Caco-2 (cell line): ENCODE measurements at places on chromosomes 7 and 10. TPM values are rescaled to one million over a fixed set of nuclear protein-coding genes. Genes with fewer than 3 reads are reported as not detected.

- no peaks in the 10 kb centered on the region for H3K4me1 ChIP-seq
- DNase-seq: no peak
- H3K4me3 ChIP-seq: no peak overlapping the region
- no peaks in the 10 kb centered on the region for H3K27me3 ChIP-seq
- no peak overlapping the region for H3K27ac ChIP-seq
These were observed 310.3 kb upstream of the ZNF32 start for GRCh38 chr10:43958964-43959363.

DNA sequence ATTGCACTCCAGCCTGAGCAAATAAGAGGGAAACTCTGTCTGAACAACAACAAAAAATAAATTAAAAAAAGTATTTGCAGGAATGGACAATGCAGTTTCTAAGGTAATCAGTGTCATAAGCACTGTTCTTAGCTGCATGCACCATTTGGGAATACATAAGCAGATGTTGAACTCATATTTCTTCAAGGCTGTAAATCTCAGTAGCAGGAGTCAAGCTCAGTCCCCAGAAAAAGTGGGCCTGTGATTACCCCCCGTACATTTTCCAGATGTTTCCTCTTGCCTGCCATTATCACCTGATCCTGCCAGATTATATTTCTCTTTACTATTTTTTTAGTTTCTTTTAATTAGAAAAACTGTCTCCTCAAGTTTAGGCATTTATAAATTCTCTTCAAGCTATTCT is 667.6 kb upstream of the ANKRD30A start:
- H3K4me1 ChIP-seq: no peaks in the 10 kb centered on the region
- H3K27ac ChIP-seq: no peak overlapping the region
- no peak for DNase-seq
- no peak overlapping the region for H3K4me3 ChIP-seq

DNA sequence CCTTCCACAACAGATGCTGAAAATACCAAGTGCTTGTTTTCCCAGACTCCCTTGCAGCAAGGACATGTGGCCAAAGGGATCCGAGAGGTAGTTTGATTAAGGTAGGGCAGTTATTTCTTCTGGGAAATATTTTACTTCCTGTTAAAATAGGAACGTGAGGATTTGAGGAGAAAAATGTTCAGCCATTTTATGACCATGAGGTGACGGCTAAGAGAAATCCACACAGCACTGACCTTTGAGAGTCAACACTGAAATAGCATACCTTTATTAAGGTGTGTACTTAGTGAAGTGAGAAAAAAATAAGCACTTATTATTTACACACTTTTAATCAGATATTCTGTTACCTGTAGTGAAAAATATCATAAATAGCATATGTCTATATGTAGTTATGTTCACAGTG is 133.9 kb downstream of the PPP1R3A start:
- H3K27me3 ChIP-seq: no peaks in the 10 kb centered on the region
- peaks cover 3% of the 10 kb centered on the region; the same call in 1 of the 2 replicates for H3K4me1 ChIP-seq
- no peak overlapping the region for H3K27ac ChIP-seq
- no peak overlapping the region for H3K4me3 ChIP-seq
- no peak for DNase-seq
- H3K36me3 ChIP-seq: no peaks in the 10 kb centered on the region

DNA sequence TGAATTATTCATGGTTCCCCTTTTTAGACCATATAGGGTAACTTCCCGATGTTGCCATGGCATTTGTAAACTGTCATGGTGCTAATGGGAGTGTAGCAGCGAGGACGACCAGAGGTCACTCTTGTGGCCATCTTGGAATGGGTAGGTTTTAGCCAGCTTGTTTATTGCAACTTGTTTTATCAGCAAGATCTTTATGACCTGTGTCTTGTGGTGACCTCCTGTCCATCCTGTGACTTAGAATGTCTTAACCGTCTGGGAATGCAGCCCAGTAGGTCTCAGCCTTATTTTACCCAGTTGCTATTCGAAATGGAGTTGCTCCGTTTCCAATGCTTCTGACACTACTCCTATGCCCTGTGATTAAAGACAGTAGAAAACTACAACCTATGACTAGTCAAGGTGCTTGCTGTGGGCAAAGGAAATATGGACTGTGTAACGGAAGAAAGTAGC is 18.8 kb upstream of the PAXIP1 start:
- DNase-seq: no peak
- H3K27me3 ChIP-seq: no peaks in the 10 kb centered on the region
- no peaks in the 10 kb centered on the region for H3K36me3 ChIP-seq
- no peak overlapping the region for H3K27ac ChIP-seq
- H3K4me1 ChIP-seq: no peaks in the 10 kb centered on the region

- DNase-seq: no peak
- no peak overlapping the region for H3K4me3 ChIP-seq
- H3K4me1 ChIP-seq: no peaks in the 10 kb centered on the region
- H3K27me3 ChIP-seq: no peaks in the 10 kb centered on the region
- no peak overlapping the region for H3K27ac ChIP-seq
These were observed 182.5 kb downstream of the KMT2E start for GRCh38 chr7:105196473-105196872.

DNA sequence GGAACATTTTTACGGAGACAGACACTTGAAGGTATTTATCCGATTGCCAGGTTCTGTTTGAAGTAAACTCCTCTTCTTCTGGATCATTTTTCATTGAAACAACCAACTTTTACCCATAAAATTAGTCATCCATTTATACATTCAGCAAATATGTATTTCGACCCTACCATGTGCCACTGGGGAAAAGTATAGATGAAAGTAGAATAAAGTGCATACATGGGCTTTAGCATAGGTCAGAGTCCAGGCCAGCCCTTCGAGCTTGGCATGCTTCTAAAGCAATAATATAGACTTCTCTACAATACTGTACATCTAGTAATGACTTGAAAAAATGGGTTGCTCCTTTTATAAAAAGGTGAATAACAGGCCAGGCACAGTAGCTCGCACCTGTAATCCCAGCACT is 10.1 kb downstream of the SLC25A16 start:
- H3K27me3 ChIP-seq: no peaks in the 10 kb centered on the region
- H3K27ac ChIP-seq: no peak overlapping the region
- H3K36me3 ChIP-seq: peaks cover 1% of the 10 kb centered on the region; the same call in 1 of the 2 replicates
- no peak overlapping the region for H3K4me3 ChIP-seq

The NFE2L3 gene
- 38.4 and 39.2 TPM in 2 replicates for total RNA-seq

- H3K4me1 ChIP-seq: no peaks in the 10 kb centered on the region
- H3K4me3 ChIP-seq: no peak overlapping the region
- DNase-seq: no peak
- H3K27me3 ChIP-seq: no peaks in the 10 kb centered on the region
These were observed 162.7 kb downstream of the AVL9 start for GRCh38 chr7:32658034-32658433.

- H3K4me3 ChIP-seq: no peak overlapping the region
- no peak for DNase-seq
- H3K27ac ChIP-seq: no peak overlapping the region
- H3K36me3 ChIP-seq: no peaks in the 10 kb centered on the region; the same call in 1 of the 2 replicates
These were observed 50.8 kb downstream of the CDK13 start for GRCh38 chr7:40000734-40001315.

- no peaks in the 10 kb centered on the region for H3K27me3 ChIP-seq
- DNase-seq: no peak
- H3K4me1 ChIP-seq: peaks cover 7% of the 10 kb centered on the region
- H3K36me3 ChIP-seq: no peaks in the 10 kb centered on the region
- H3K4me3 ChIP-seq: no peak overlapping the region
- no peak overlapping the region for H3K27ac ChIP-seq
These were observed 295.0 kb downstream of the PARD3 start for GRCh38 chr10:34520084-34520483.

DNA sequence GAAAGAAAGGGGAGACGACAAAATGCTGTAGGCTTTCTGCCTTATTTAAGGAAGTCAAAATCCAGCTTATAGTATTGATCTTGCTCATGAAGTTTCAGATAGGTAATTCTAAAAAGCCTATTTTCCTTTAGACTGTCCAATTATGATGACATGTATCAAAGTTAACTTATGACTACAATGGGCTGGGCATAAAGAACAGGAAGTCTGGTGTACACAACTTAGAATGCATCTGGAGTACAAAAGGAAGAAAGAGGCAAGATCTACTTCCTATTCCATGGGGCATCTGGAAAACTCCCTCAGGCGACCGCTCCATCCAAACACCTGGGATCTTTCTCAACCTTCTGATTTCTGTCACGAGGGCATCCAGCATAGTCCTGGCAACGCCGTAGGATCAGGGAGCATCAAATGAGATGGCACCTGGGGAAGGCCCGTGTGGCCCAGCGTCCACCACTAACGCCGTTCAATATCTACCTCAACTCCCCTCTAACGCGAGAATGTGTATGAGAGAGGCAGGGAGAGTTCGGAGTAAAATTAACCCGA is 512 bp downstream of the FAM24B start:
- peaks cover 16% of the 10 kb centered on the region; the same call in 1 of the 2 replicates for H3K4me1 ChIP-seq
- H3K4me3 ChIP-seq: peak overlapping the region; percentile 52
- no peaks in the 10 kb centered on the region for H3K27me3 ChIP-seq
- peaks cover 1% of the 10 kb centered on the region; the same call in 1 of the 2 replicates for H3K36me3 ChIP-seq
- no peak for DNase-seq
- peak overlapping the region; percentile 90 for H3K27ac ChIP-seq

DNA sequence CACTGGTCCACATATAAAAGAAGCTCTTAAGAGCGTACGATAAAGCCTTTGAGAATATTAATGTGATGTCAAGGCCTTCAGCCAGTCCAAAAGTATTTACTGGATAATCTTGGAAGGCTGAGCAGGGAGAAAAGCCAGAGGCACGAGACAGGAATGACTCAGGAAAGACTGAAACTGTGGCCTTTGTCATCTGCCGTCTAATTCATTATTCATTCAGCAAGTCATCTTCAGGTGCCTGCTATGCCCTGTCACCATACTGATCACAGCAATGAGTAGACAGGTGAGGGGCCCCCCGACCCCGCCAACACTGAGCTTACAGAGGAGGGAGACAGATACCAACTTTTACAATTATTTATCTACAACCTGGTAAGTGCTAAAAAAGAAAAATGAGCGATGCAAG is 78.9 kb downstream of the VOPP1 start:
- 0 out of 2 replicates have a peak, but pooled peaks cover 1% of the 10 kb centered on the region for H3K36me3 ChIP-seq
- no peak for DNase-seq
- no peaks in the 10 kb centered on the region for H3K4me1 ChIP-seq
- H3K27me3 ChIP-seq: no peaks in the 10 kb centered on the region
- H3K4me3 ChIP-seq: no peak overlapping the region
- H3K27ac ChIP-seq: no peak overlapping the region

- DNase-seq: no peak
- no peak overlapping the region for H3K4me3 ChIP-seq
- H3K27ac ChIP-seq: no peak overlapping the region
- H3K4me1 ChIP-seq: peaks cover 9% of the 10 kb centered on the region
These were observed 149.2 kb downstream of the REEP3 start for GRCh38 chr10:63670291-63670898.

DNA sequence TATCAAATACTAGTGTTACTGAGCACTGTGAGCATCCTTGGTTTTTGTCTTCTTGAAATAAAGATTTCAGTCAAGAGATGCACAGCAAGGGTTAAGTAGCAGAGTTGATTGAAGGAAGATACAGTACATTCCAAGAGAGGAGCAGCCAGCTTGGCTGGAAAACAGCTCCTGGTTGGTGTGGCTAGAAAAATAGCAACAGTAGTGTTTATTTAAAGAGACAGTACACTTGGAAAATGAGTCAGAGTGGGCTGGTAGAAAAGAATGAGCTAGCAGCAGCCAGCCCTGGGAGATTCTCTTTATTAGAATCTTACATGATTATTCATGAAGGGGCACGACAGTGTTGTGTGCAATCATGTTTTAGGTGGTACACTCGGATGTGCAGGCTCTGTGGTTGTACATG is 1016.4 kb upstream of the SORCS1 start:
- H3K36me3 ChIP-seq: no peaks in the 10 kb centered on the region
- no peak overlapping the region for H3K4me3 ChIP-seq
- DNase-seq: no peak

DNA sequence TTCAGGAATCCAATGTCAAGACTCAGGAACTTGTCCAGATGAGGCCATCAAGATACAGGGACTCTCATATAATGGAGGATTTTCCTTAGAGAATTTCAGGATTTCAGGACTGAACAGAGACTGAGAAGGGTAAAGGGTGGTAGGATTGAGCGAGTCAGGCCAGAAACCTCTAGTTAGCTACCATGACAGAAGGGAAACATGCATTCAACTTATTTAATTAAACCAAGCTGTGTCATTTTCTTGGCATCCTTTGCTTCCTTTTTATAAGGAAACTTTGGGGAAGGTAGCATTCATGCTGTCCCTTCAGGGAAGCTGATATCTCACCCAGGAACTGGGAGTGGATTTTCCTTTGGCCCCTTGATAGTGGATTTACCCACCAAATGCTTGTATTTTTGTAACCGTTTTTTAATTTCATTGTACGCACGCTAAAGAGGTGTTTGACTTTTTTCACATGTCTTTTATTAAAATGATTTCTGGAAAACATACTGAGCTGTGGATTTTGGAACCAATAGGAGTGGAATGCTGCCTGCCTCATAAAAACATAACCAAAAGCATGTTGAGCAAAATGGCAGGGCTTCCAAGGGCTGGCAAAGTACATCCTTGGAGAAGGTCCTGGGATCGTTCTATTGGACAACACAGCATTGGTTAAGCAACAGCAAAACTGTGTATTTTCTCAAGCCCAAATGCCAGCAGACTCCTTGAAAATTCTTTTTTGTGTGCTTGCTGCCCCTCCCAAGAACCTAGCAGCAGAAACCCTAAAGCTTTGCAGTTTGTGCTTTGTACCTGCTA is 104.5 kb downstream of the CXCL12 start:
- H3K36me3 ChIP-seq: no peaks in the 10 kb centered on the region
- no peaks in the 10 kb centered on the region for H3K4me1 ChIP-seq
- H3K27me3 ChIP-seq: no peaks in the 10 kb centered on the region
- no peak overlapping the region for H3K4me3 ChIP-seq
- no peak for DNase-seq

GRCh38 chr7:76430836-76431235 is 6.1 kb downstream of the ZP3 start:
- H3K4me1 ChIP-seq: no peaks in the 10 kb centered on the region
- H3K36me3 ChIP-seq: no peaks in the 10 kb centered on the region
- no peak overlapping the region for H3K4me3 ChIP-seq
- H3K27me3 ChIP-seq: no peaks in the 10 kb centered on the region
- no peak overlapping the region for H3K27ac ChIP-seq

DNA sequence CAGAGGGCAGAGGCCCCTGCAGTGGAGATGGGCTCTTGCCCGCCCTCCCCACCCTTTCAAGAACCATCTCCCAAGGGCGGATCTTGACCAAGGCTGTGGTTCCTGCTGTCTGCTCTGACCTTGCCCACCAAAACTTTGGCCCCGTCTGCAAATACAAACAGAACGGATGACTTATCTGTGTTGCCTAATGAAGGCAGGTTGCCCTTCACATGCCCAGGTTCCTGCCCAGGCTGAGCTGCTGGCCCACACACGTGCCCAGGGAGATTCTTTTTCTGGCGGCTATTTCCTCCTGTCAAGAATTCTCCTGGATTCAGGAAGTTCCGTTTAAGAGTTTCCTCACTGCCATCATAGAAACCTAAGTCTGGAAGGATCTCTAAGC is 78.3 kb downstream of the PROSER2 start:
- H3K4me1 ChIP-seq: peaks cover 25% of the 10 kb centered on the region
- H3K36me3 ChIP-seq: no peaks in the 10 kb centered on the region
- no peak for DNase-seq
- peak overlapping the region; percentile 37 for H3K27ac ChIP-seq
- H3K4me3 ChIP-seq: no peak overlapping the region
- H3K27me3 ChIP-seq: no peaks in the 10 kb centered on the region

The TUBGCP2 gene
- total RNA-seq: 92.2 and 93.3 TPM in 2 replicates

- H3K4me1 ChIP-seq: peaks cover 24% of the 10 kb centered on the region
- DNase-seq: no peak
These were observed 9.6 kb upstream of the TACR2 start for GRCh38 chr10:69426376-69426727.
